ENCODE measurements at places on chromosomes 5 and 9.

GRCh38 chr9:20462410-20462809 is 159.9 kb downstream of the MLLT3 start:
- DNase-seq: no peak

DNA sequence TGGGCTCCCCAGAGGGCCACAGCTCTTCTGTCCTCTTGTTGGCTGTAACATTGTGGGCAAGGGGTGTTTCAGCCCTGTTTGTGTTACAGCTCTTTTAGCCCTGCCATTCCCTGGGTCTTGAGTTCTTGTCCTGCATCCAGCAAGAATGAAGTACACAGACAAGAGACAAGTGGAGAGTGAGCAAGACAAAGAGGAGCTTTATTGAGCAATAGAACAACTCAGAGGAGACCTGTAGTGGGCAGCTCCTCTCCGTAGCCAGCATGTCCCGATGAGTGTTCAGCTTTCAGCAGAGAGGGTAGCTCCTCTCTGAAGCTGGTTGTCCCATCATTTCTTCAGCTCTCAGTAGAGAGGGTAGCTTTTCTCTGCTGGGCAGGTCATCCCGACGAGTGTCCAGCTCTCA is 22.9 kb downstream of the JMY start:
- no peak for DNase-seq

DNA sequence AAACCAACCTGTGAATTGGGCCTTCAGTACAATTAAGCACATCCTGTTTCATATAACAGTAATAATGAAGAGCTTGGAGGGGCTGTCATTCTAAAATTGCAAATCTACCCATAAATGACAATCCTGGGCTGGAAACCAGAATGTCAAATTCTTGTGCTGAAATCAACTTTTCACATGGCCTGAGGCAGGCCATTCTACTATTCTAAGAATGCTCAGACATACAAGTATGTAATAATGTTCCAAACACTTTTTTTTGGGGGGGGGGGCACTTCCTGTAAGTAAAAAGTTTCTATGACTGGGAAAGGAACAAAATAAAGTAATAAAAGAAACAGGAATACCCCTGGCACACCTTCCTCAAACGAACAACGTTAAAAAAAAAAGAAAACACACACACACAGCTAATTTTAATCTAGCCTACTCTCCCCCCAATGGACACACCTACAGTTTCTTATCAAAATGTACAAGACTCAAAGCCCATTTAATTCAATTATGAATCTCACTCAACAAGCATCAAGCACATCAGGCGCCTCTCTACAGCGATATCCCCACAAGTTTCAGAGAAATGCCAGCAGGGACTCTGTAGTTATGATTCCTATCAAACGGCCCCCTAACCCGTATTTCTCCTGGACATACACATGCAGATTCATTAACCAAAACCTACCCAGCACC is 1.4 kb downstream of the ETF1 start:
- DNase-seq: no peak

GRCh38 chr5:11056560-11056959 is 295.5 kb upstream of the DAP start:
- DNase-seq: no peak

GRCh38 chr5:43396762-43397304 is 15.4 kb downstream of the CCL28 start:
- peak; percentile 76 for DNase-seq

- no peak for DNase-seq
Observed at GRCh38 chr5:13133951-13134350, 810.5 kb downstream of the DNAH5 start.

DNA sequence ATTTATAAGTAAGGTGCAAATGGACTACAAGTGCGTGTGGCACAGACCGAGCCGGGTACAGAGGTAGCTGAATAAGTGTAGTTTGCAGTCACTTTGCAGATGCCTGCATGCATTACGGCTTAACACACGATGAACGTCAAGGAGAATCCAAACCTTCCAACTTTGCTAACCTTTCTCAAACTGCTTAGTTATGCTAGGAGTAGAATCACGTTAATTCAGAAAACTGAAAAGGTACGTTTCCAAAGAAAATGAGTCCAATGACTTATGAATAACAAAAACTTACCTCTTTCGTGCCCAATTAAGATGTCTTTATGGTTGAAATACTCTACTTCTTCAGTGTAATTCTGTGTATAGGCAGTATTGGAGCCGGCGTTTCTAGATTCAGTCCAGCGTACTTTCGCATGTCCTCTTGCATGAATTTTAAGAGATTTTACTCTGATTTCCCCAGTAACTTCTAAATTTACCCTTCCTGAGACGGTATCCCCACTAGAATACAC is 539 bp downstream of the ARRDC3 start:
- DNase-seq: peak; percentile 27

DNA sequence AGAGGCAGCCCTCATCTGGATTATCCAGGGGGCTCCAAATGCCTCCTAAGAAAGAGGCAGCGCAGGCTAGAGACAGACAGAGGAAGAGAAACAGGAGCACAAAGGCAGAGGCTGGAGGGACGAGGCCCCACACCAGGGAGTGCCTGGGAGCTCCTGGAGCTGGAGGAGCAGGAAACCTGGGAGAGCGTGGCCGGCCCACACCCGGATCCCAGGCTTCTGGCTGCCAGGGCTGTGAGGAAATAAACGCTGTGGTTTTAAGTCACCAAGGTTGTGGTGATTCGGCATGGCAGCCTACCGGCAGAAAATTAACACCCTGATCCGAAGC is 165.5 kb downstream of the OLFM1 start:
- DNase-seq: no peak

DNA sequence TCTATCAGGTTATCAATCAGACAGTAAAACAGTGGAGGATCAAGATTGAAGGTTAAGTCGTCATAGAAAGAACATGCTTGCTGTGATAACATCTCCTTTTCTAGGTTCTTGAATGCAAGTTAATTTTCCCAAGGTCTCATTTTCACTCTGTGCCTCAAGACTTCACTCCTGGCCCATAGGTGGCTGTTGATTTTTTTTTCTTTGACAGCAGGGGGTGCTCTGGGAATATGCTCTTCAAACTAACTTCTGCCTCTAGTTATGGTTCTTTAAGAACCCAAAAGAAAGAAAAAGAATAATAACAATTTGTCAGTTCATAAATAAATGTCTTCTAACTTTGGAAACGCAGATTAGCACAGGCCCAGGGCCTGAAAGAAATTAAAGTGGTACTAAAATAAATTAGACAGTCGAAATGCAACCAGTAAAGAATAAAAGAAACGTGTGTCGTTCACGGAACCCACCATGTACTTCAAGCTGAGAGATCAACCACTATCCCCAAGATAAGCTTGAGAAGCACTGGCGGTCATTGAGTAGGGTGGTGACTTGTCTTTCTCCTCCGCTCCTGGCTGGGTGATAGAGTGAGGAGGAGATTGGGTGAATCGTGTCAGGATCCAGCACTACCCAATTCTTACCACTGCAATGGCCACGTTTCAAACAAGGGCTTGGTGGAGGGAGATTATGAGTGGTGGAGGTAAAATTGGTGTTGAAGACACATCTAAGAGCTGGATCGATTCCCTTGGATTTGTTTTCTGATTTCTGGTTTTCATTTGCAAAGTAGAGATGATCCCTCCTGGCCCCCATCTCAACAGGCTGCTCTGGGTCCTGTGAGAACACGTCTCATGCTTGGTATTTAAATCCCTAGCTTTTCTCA is 93.4 kb upstream of the IRX4 start:
- no peak for DNase-seq

- DNase-seq: no peak
Observed at GRCh38 chr5:163571744-163572143, 66.3 kb downstream of the MAT2B start.

GRCh38 chr9:104993291-104993963 is 65.5 kb upstream of the ABCA1 start:
- DNase-seq: peak; percentile 16

- DNase-seq: no peak
Observed at GRCh38 chr5:108367679-108368334, 14.1 kb downstream of the FBXL17 start.

GRCh38 chr9:14906000-14906399 is 4.2 kb downstream of the FREM1 start:
- DNase-seq: no peak

DNA sequence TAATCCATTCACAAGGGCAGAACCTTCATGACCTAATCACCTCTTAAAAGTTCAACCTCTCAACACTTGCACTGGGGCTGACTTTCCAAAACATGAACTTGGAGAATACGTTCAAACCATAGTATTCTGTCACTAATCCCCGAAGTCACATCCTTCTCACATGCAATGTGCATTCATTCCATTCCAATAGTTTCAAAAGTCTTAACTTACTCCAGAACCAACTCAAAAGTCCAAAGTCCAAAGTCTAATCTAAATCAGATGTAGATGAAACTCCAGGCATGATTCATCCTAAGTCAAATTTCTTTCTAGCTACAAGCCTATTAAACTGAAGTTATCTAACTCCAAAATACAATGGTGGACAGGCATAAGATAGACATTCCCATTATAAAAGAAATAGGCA is 21.7 kb upstream of the ADAMTSL1 start:
- no peak for DNase-seq

DNA sequence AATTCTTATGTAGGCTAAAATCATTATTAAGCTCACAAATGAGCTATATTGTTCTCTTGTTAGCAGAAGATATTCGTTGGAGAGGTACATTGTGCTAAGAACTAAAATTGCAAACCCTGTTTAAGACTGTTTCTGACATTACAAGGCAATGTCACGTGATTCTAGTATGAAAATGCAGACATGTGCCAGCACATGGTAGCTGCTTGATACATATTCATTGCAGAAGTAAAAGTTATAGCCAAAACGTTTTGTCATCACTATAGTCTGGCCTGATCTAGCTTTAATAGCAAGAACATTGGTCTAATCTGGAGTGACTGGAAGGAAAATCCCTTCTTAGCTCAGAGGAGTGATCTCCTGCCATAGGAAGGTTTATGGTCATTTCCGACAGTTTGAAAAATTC is 144.7 kb downstream of the CFAP90 start:
- no peak for DNase-seq

- no peak for DNase-seq
Observed at GRCh38 chr9:108836319-108836718, 19.5 kb downstream of the ACTL7B start.

- DNase-seq: no peak
Observed at GRCh38 chr5:310941-311434, 10.5 kb upstream of the AHRR start.

- DNase-seq: no peak
Observed at GRCh38 chr9:133490865-133491655, 12.2 kb upstream of the SLC2A6 start.

- DNase-seq: no peak
Observed at GRCh38 chr9:113154471-113154870, 3.7 kb downstream of the SLC31A2 start.

DNA sequence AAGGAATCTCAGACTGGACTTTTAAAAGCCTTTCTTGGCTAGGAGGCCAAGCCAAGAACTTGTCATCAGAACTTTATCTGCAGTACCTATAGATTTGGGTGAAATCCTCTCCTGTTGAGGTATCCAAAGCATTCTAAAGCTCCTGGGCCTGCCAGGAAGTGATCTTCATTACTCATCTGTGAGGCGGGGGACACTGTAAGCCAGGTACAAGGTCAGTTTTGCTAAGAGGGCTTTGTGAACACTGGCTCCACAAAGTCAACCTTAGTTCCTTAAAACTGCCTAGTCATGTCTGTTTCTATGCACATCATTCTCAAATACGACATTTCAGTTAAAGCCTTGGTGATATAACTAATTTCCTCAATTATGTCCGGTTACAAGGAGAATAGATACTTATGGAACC is 236.7 kb downstream of the PIK3R1 start:
- DNase-seq: no peak

GRCh38 chr5:32030686-32031085 is 143.4 kb downstream of the GOLPH3 start:
- no peak for DNase-seq

DNA sequence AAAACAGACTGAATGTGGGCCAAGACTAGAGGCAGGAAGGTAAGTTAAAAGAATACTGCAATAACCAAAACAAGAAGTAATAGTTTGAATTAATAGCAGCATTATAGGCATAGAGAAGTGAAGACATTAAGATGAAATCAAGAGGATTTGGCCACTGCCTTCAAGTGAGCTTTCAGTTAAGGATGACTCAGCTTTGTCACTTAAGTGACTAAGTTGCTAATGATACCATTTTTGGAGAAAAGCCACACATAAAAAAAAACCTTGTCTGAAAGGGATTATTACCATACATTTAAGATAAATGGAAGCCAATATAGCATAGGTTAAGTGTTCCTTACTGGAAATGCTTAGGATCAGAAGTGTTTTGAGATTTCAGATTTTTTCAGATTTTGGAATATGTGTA is 57.0 kb downstream of the ECPAS start:
- DNase-seq: no peak

DNA sequence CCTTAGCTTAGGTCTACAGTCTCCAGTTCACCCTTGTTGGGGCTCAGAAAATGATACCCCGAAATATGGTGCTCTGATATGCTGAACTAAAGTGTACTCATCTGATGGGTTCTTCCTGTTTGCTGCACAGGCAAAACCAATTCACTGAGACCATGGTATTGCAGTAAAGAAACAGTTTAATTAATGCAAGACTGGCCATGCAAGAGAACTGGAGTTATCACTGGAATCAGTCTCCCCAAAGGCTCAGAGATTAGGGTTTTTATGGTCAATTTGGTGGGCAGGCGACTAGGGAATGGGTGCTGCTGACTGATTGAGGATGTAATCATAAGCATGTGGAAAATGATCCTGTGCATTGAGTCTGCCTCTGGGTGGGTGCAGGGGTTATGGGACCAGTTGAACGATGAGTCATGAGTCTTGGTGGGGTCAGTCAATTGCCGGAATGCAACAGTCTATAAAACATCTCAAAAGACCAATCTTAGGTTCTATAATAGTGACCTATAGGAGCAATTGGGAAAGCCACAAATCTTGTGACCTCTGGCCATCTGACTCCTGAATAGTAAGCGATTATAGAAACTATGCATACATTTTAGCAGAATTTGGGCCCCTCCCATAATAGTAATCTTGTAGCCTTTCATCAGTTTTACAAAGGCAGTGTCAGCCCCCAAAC is 113.0 kb upstream of the ANKRD55 start:
- DNase-seq: no peak

DNA sequence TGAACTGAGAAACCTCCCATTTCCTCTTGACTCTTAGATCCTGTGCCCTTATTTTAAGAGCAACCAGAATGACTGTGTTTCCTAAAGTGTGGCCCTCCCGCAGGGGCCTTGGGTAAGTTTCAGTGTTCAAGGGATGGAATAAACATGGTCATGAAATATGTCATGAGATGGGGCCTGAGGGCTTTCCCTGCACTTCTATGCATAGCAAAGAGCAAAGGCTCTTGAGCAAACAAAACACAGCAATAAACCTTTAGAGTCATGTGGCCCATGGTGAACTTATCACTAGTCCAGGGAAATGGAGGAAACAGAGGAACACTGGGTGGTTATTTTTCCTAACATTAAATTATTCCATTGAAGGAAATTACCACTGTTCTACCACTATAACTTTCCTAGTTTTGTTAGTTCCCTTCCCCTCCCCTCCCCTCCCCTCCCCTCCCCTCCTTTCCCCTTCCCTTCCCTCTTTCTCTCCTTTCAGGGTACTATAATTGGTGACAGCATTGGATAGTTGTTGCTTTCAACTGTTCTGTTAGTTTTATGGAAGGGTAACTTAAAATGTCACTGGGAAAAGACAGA is 72.4 kb downstream of the CTSL start:
- DNase-seq: no peak

GRCh38 chr5:31300501-31300900 is 107.0 kb downstream of the CDH6 start:
- no peak for DNase-seq
